Esophagus mucosa (tissue), 1 donor: ENCODE measurements at places on chromosomes 7 and 10. TPM values are rescaled to one million over a fixed set of nuclear protein-coding genes. Genes with fewer than 3 reads are reported as not detected.

Gene RARRES2
- total RNA-seq = 7.5 TPM

Gene SPDYE2
- not detected for total RNA-seq

Gene IL2RA
- total RNA-seq = 1.4 TPM

Gene DPP6
- total RNA-seq = 0.12 TPM

DNA sequence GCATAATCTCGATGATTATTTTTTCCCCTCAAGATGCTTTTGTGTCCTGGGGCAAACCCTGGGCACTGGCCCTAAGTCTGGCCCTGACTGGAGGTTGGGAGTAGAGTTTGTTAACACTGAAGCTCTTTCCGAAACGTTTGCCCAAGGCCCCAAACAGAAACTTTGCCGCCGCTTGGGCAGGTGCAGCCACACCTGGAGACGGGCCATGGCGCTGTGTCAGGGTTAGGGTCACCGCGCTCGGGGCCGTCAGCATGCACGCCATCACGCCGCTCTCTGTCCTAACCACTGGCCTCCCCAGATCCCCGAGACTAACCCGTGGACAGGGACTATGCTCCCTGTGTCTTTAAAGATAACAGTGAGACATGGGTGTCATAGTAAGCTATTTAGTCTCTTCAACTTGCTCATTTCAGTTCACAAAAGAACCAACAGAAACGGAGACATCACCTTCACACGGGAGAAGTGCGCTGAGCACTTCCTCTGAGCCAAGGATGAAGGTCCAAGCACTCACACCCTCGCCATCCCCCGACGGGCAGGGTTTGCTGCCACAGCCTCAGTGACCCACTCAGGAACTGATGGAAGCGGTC lies 85.3 kb upstream of the DIP2C start:
- no peak for ATAC-seq

DNA sequence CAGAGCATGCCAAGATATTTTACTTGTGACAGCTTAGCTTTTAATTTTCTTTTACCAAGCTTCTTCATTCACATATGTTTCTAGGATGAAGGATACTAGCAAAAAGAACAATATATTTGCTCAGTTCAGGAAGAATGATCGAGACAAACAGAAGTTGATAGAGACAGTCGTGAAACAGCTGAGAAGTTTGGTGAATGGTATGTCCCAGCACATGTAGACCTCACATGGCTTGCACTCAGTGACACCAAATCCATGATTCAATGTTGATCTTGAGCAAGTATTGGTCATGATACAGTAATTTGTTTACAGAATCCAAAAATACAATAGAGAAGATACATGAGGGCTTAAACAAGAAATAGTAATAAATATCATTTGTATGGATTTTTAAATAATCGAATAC lies 2.5 kb upstream of the CYP26C1 start:
- ATAC-seq = no peak

- ATAC-seq = no peak
These were observed 14.3 kb upstream of the UBE2D1 start for GRCh38 chr10:58320351-58321049.

DNA sequence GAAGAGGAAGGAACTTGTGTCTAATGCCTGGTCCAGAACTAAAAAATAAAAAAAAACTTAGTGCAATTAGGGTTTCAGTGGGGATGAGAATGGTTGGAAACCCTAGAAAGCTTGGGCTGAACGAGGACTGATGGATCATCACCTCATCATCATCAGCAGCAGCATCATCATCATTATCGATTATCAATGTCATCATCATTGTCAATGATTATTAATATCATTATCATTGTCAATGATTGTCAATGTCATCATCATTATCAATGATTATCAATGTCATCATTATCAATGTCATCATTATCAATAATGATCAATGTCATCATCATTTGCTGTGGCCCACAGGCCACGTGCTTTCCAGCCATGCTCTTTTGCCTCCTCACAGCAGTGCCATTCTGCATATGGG lies 952.0 kb upstream of the ZNF722 start:
- no peak for ATAC-seq

- no peak for ATAC-seq
These were observed 139.6 kb upstream of the EEPD1 start for GRCh38 chr7:36013246-36014014.

DNA sequence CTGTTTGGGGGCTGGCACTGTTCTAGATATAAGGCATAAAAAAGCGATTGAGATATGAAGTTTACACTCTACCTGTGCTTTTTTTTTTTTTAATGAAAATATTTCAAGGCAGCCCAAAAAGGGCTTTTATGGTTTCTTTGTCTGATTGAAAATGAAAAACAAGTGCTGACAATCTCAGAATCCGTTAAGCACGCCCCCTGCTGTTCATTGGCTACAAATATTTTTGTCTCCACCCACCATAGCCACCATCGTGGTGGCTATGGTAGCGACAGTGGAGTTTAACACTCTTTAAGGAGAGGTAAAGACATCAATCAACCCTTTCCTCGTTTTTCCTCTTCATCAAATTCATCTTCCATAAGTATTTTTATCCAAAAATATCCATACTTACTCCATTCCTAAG lies 94.2 kb downstream of the CD36 start:
- ATAC-seq = no peak
